GM12892 (cell line): ENCODE measurements at places on chromosomes 16 and 17.

GRCh38 chr16:83917152-83918120 lies 18.5 kb downstream of the MLYCD start:
- no peak for DNase-seq

DNA sequence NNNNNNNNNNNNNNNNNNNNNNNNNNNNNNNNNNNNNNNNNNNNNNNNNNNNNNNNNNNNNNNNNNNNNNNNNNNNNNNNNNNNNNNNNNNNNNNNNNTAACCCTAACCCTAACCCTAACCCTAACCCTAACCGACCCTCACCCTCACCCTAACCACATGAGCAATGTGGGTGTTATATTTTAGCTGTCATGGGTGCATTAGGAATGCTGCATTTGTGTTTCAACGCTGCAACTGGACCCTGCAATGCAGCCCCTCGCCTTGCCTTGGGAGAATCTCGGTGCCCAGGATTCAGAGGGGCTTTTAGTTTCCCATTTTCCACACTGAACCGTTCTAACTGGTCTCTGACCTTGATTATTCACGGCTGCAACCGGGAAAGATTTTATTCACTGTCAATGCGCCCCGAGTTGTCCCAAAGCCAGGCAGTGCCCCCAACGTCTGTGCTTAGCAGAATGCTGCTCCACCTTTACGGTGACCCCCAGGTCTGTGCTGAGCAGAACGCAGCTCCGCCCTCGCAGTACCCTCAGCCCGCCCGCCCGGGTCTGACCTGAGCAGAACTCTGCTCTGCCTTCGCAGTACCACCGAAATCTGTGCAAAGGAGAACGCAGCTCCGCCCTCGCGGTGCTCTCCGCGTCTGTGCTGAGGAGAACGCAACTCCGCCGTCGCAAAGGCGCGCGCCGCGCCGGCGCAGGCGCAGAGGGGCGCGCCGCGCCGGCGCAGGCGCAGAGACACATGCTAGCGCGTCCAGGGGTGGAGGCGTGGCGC lies 43.3 kb downstream of the POLR3K start:
- DNase-seq, result no peak

- no peak for DNase-seq
Observed at GRCh38 chr16:87491522-87492290, 1.1 kb downstream of the ZCCHC14 start.

DNA sequence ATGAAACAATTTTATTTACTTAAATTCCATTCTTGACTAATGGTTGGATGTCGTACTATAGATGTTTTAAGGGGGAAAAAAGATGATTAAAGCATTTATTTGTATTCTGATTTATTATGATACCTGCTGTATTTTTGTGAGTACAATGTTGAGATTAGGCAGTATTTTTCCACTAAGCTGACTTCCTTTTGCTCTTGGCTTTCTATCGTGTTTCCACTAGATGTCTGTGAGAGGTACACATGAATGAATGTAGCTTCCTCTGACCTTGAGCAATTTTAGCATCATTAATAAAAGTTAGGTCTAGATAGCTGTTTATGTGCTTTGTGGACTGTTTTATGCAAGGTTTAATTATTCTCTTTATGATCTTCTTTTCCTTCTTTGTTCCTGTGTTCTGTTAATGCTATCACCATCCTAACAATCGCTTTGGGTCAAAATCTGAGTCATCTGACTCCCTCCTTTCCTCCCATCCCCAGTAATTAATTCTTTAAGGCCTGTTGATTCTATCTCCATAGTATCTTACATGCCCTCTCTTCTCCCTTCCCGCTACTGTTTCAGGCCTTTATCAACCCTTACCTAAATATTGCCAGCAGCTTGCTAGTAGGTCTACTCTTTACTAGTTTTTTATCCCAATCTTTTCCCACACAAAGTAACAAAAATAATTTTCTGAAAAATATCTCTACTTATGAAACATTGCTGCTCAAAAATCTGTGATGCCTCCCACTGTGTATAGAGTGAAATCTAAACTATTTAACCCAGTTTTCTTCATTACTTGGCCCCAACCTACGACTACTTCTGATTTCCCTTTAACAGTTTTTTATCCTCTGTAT lies 76.0 kb downstream of the VMP1 start:
- DNase-seq, result no peak
